ENCODE measurements at places on chromosomes 2 and 18.

- no peak for DNase-seq
These were observed 323.1 kb downstream of the KCNJ3 start for GRCh38 chr2:155021618-155022017.

DNA sequence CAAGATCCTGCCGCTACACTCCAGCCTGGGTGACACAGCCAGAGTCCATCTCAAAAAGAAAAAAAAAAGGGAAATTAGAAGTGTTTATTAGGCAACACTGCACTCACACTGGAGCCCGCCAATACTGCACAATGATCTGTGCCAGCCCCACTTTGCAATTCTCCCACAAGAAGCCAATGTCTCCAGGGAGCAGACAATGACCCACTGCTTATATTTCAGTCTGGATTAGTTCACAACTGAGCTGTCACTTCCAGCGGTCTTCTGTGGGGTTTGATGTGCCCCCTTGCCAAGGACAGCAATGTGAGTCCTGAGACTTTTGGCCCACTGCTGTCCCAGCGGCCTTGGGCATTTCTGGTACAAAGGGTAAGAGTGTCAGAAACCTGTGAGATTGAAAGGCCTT, 85.6 kb upstream of the PPM1B start:
- DNase-seq, result no peak

GRCh38 chr2:161273038-161273760, 35.0 kb upstream of the PSMD14 start:
- DNase-seq, result no peak

GRCh38 chr2:172725746-172726145, 9.9 kb upstream of the RAPGEF4 start:
- DNase-seq, result no peak

GRCh38 chr2:169694894-169695260, 608 bp downstream of the PHOSPHO2 start:
- no peak for DNase-seq
